ENCODE measurements at places on chromosomes 2 and 18.

DNA sequence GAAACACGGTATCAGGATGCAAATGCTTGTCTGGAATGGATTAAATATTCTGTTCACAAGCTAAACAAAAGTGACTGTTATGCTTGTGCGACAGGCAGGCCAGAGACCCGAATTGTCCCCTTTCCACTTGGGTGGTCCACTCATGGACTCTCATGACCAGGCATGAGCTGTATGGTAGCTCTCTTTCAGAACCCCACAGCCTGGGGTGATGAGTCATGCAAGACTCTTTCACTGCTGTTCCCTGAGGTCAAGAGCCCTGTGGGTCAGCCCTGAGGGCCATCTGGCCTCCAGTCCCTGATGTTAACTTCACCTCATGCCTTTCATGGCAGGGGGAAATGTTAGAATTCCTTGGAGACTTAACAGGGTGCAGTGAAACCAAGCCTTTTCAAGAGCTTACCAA lies 13.7 kb upstream of the SAP130 start:
- DNase-seq, result no peak

DNA sequence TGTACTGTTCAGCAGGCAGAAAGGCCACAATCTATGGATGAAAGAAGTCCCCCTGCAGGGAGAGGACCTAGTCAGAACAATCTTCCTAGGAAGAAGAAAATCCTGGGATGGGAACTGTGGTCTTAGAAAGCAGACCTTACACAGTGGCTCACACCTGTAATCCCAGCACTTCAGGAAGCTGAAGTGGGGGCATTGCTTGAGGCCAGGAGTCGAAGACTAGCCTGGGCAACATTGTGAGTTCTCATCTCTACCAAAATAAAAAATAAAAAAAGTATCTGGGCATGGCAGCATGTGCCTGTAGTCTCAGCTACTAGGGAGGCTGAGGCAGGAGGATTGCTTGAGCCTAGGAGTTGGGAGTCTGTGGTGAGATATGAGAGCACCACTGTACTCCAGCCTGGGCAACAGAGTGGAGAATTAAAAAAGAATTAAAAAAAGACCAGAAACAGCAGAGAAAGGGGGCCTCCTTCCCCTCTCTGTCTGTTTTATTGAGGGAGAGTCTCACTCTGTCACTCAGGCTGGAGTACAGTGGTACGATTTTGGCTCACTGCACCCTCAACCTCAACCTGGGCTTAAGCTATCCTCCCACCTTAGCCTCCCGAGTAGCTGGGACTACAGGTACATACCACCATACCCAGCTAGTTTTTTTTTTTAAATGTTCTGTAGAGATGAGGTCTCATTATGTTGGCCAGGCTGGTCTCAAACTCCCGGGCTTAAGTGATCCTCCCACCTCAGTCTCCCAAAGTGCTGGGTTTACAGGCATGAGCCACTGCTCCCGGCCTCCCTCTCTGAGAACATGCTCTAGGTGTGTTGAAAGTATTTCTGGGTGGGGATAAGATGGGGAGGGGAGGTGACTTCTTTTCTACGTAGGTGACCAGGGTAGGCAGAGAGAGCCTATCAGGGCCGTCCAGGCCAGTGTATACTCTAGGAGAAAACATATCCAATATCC lies 7.4 kb downstream of the RHOB start:
- no peak for DNase-seq

DNA sequence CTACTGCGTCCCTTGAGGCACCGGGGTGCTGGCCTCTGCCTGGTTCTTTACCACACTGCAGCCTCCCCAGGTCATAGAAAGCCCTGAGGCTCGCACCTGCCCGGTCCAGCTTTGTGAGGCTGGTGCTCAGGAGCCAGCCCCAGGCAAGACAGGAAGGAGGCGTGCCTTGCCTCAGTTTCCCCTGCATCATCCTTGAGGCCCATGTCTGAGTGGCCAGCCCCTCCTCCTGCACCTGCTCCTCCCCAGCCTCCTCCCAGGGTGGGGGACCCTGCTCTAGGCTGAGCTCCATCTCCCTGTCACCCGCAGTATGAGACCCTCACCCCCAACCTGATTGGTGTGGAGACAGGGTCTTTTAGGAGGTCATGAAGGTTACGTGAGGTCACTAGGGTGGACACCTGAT lies 147.7 kb downstream of the ZNF516 start:
- no peak for DNase-seq

- no peak for DNase-seq
Measured at GRCh38 chr2:214628091-214628490, 181.4 kb downstream of the BARD1 start.

DNA sequence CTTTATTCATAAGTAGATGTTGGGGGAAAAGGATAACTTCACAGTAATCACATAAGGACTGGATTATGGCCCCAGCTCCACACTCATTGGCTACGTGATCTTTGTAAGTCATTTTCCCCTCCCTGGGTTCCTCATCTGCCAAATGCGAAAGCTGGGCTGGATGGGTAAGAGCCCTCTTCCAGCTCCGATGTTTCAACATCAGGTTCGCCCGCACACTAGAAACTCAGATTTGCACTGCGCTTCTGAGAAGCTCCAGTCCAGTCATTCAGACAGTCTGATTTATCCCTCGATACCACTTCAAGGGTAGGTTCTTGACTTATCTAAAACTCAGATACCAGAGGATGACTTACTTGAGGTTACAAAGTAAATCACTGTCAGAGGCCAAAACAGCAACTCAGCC lies 31.0 kb upstream of the RMDN2 start:
- DNase-seq, result no peak

GRCh38 chr2:240155745-240156390 lies 15.4 kb upstream of the OTOS start:
- no peak for DNase-seq

- no peak for DNase-seq
Measured at GRCh38 chr2:233146194-233146593, 86.1 kb downstream of the INPP5D start.

DNA sequence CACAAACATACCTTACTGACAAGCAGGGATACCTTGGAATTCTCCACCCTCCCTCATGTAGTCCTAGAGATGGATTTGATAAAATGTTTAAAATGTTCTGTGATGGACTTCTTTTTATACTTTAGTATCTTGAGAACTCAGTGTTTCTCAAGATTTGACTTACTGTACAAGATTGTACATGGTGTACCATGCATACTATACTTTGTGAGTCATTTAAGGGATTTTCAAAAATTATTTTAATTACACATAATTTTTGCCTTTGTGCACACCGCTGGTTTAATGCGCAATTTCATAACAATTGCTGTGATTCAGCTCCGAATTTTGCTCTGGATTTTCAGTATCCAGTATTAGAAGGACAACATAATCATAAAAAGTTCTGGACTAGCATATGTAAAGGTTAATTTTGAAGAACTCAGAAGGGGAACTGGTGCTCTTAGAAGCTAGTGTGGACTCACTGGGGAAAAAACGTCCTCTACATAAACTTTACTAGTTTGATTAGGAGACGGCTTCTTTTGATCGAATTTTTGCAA lies 78.6 kb upstream of the ACSL3 start:
- no peak for DNase-seq

- DNase-seq, result no peak
Measured at GRCh38 chr18:29588446-29589100, 1411.6 kb upstream of the CDH2 start.

DNA sequence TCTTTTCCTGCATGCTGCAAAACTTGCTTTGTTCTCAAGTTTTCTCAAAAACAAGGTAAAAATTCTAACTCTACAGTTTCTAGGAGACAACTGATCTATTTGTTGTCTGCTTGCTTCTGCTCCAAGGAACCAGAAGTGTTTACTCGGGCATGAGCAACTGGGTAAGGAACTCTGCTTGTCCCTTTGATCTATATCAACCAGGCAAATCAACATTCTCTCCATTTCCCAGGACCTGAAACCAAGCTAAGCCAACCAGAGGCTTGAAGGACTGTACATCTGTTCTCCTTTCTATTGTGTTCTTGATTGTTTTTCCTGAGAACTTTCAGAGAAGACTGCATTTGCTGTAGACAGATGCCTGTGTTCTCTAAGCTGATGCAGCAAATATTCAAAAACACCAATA lies 335.0 kb upstream of the KCNH7 start:
- no peak for DNase-seq

GRCh38 chr18:79511271-79511670 lies 115.5 kb downstream of the NFATC1 start:
- no peak for DNase-seq
